ENCODE measurements at places on chromosomes 7 and 10.

GRCh38 chr10:10397906-10398305, 619.8 kb upstream of the CELF2 start:
- no peak for DNase-seq

- DNase-seq = no peak
These were observed 151.1 kb downstream of the ACTR3B start for GRCh38 chr7:152910545-152911225.

DNA sequence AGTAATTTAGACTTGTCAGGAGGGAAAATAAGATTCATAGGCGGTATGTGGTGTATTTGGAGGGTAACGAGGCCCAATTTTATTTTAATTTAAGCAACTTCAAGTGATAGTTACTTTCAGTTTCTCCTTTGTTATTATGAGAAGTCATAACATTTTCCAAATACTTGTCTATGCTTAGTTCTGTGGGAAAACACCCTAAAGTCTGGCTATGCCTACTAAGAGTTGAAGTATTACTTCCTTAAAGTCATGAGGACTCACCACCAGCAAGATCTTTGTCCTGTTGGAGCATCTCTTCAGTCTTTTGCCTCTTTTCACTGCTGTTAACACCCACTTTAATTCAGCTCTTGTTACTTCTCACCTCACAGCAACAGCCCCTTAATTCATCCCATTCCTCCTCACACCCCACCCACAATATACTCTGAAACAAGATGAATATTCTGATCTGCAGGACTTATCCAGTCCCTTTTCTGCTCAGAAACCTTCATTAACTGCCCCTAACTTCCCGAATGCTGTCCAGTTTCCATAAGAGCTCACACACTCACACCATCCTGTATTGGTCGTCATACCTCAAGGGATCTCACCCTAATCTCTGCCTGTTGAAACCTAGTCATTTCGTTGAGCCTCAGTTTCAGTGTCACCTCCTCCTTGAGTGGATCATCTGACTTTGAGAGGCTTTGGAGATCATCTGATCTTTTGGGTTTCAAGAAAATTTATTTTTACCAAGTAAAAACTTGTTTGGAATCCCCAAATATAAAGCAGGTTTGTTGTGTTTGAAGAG, 61.3 kb downstream of the DNAH11 start:
- no peak for DNase-seq

- no peak for DNase-seq
These were observed 28.8 kb downstream of the RNF216 start for GRCh38 chr7:5752663-5753062.

GRCh38 chr7:117755136-117755535, 118.1 kb downstream of the CTTNBP2 start:
- DNase-seq = no peak

DNA sequence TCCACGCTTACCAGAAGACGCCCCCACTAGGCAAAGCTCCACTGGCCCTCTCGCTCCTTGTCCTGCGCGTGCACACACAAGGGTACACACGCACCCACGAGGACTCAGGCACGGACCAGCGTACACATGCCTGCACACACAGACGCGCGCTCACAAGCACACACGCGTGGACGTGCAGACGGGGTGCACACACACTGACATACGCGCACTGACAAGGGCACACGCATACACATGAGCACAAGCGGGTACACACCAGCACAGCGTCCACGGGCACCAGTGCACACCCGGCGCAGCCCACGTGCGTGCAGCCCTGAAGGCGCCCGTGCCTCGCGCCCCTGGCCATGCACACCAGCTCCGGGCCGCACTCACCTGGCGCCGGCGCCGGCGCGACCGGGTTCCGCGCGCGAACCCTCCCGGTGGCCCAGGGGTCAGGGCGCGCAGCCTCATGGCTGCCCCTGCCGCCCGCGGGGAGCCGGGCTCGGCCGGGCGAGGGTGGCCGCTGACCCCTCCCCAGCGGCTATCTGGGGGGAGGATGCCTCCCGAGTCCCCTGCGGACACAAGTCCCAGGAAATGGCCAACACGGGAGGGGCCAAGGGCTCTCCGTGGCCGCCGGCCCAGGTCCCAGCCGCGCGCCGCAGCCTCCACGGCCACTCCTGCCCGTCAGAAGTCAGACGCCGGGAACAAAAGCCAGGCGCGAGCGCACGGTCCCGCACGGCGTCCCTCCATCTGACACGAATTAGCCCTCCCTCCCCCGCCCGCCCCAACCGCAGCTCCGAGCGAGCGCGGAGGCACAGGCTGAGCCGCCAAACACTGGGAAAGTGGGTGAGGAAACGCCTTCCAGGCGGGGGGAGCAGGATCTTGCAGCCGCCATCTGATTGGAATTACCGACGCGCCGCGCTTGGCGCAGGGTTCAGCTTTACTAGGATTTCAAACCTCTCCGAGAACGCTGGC, 45.0 kb downstream of the TNS3 start:
- no peak for DNase-seq

DNA sequence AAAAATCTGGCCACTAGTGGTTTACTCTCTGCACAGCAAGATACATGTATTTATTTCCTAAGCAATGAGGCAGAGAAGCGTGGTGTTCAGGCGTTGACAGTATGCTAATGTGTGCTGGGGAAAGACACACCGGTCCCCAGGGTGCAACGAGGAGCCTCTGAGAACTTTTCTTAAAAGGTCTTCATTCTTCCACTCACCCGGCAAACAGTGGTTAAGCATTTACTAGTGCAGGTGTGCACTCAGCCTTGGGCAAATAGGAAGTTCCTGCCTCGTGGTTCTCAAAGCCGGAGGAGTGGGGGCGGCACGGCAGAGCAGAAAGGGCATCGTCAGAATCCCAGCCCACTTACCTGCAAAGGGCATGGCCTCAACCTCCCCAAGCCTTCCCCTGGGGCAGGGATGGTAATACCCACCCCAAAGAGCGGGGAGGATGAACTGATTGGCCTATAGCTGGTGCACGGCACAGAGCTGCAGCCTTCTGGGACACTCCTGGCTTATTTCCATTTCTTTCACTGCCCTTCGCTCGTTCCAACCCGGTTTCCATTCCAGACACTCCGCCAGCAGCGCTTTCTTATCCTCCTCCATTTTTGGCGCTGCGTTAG, 184.3 kb upstream of the CTBP2 start:
- no peak for DNase-seq

DNA sequence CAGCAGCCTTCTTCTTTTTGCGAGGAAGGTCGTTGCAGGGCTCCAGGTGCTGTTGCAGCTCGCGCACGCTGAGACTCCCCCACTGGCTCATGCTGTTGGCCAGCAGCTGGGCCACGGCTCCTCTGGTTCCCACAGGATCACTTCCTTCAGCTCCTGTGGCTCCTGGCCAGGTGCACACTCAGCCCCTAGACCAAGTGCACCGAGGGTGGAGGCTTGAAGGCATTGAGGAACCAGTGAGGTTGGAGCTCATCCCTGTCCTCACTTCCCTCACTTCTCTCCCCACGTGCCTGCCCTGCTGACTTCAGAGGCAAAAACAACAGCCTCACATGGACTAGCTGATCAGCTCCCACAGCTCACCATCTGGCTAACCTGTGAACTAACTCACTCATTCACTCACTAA, 46.2 kb upstream of the ADRB1 start:
- no peak for DNase-seq

- no peak for DNase-seq
These were observed 633.8 kb upstream of the IGFBP3 start for GRCh38 chr7:46554688-46555422.

- no peak for DNase-seq
These were observed 2.6 kb upstream of the NPSR1 start for GRCh38 chr7:34655384-34655783.

- no peak for DNase-seq
These were observed 21.4 kb upstream of the ASZ1 start for GRCh38 chr7:117448655-117449054.

DNA sequence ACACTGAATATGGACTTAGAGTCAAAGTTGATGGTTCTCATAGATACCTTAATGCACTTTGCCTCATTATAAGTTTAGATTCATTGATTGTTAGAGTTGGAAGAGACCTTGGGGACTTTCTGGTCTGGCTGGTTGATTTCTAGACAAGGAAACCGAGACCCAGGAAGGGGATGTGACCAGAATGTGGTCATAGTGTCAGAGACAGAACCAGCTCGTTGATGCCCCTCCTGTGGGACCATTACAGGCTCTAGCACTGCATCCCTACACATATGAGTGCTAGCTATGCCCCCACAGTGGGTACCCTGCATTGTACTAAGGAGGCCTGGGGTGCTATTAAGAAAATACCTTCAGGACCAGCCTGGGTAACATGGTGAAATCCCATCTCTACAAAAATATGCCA, 306.6 kb downstream of the CAMK1D start:
- no peak for DNase-seq

- no peak for DNase-seq
These were observed 122.7 kb downstream of the CUL2 start for GRCh38 chr10:34967335-34967880.

DNA sequence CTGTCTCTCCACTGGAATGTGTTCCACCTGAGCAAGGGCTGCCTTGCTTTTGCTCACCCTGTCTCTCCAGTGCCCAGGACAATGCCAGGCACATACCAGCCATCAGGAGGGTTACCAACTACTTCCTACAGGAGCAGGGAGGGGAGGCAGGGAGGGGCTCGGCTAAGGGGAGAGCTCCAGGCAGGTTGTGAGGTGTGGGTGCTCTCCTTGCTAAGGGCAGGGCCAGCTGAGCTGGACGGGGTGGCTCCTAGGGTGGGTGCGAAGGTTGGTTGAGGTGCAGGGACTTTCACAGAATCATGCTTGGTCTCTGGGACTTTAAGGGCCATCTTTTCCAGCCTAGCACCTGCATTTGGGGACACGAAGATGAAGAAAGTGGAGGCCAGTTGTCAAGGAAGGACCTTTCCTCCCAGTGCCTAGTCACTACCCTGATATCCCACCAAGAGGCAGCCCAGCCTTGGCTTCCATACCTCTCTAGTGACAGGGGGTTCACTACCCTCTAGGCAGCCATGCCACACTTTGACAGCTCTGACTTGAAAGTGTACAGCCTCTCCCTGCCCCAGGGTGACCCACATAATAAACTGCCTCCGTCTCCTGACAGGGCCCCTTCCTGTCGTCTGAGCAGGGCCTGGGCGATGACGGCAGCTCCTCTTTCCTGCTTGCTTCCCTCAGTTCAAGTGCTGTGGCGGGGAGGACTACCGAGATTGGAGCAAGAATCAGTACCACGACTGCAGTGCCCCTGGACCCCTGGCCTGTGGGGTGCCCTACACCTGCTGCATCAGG, 46.5 kb downstream of the TSPAN15 start:
- DNase-seq = no peak

GRCh38 chr7:30172451-30172850, 37.7 kb downstream of the MTURN start:
- no peak for DNase-seq

GRCh38 chr7:153245809-153246208, 486.3 kb downstream of the ACTR3B start:
- DNase-seq = no peak

- DNase-seq = no peak
These were observed 57.9 kb downstream of the OTUD1 start for GRCh38 chr10:23496727-23497126.

DNA sequence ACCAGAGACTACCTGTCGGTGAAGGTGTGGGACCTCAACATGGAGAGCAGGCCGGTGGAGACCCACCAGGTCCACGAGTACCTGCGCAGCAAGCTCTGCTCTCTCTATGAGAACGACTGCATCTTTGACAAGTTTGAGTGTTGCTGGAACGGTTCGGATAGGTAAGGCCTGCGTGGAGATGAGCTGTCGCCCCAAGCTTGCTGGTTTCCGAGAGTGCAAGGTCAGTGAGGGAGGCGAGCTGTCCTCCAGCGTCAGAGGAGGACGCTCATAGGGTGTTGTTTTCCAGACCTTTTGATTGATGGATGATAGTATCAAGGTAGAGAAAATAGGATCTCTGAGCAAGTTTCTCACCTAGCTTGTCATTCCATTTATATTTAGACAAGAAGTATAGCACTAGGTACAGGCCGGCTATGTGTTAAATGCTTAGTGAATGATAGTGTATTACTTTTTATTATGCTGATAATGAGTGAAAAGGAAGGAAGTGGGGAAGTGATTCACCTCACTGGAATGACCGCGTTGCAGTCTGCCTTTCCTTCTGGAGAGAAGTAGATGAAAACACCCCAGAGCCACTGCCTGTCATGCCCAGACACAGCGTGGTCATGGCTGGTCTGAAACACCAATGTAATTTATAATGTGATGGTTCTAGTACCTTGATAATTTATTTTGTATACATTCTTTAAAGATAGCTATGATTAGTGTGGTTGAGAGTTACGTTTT, 33.9 kb downstream of the BNIP3 start:
- DNase-seq = no peak

DNA sequence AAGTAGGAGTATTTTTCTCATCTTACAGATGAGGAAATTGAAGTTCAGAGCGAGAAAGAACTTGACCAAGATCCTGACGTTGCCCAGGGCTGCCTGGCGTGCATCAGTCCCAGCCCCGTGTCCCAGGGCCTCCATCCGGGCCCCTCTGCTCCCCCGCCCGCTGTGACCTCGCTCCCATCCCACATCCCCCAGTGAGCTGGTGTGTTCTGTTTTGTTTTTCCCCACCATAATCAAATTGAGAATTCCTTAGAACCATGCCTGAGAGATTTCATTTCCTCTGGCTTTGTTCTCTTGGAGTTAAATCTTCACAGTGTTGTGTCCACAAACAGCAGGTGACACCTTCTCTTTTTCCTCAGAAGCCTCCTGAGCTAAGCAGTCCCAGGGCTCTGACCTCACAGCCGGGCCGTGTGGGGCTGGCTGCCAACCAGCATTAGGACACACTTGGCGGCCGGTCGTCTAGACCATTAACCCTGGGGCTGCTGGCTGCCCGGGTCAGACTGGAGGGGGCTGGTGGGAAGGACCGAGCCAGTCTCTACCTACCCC, 44.3 kb downstream of the PFKP start:
- DNase-seq = no peak

- DNase-seq = no peak
These were observed 287.2 kb downstream of the HGF start for GRCh38 chr7:81482600-81483186.

DNA sequence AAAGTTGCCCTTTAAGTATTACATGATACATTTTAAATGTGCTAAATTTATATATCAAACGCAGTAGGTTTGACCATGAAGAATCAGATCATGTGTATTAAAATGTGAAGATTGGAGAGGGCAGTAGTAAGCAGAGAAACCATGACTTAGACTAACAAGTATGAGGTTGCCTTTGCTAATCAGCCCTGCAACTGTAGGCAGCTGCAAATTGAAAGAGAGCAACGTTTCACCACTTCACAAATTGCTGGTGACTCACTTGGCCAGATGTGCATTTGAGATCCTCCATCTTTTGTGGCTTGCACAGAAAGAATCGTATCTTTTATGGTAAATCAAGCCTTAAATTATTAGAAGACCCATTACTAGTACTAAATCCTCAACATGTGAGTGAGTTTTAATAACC, 10.1 kb upstream of the SEMA3A start:
- DNase-seq = no peak

Measured in activated effector memory CD4-positive, alpha-beta T cell treated with Interleukin-2 at 50 U/mL for 16 hours (primary cell).